ENCODE measurements at places on chromosomes 5 and 9.

- no peak for DNase-seq
Measured at GRCh38 chr9:8456344-8456743, 656.8 kb upstream of the DMAC1 start.

DNA sequence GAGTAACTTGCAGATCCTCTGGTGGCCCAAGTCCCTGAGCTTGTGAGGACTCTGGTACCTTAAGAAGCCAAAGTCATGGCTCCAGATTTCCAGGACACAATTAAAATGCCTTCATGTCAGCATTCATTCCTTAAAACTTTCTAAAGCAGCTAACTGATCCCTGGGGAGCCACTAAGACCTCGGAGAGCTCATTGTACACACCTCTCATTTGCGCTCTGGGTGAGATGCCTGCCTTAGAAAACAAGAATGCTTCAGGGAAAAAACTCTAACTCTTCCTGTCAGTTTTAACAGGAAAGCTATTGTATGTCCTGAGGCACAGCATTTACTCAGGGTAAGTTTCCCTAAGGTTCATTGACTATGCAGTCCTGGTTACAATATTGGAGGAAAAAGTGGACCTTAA is 285.0 kb downstream of the EFNA5 start:
- DNase-seq, result no peak

DNA sequence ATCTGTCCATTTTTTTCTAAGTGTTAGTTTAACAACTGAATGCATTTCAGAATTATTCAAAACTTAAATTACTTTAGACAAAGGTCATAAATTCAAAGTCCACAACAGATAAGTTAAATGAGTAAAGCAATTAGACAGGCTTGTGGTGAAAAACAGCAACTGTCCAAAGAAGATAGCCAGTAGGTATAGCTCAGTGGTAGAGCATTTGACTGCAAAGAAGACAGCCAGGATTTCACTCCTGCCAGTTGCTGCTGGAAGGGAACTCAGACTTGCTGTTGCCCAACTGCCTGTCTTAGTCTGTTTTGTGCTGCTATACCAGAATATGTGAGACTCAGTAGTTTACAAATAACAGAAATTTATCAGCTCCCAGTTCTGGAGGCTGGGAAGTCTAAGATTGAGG is 10.0 kb downstream of the FANCC start:
- no peak for DNase-seq

DNA sequence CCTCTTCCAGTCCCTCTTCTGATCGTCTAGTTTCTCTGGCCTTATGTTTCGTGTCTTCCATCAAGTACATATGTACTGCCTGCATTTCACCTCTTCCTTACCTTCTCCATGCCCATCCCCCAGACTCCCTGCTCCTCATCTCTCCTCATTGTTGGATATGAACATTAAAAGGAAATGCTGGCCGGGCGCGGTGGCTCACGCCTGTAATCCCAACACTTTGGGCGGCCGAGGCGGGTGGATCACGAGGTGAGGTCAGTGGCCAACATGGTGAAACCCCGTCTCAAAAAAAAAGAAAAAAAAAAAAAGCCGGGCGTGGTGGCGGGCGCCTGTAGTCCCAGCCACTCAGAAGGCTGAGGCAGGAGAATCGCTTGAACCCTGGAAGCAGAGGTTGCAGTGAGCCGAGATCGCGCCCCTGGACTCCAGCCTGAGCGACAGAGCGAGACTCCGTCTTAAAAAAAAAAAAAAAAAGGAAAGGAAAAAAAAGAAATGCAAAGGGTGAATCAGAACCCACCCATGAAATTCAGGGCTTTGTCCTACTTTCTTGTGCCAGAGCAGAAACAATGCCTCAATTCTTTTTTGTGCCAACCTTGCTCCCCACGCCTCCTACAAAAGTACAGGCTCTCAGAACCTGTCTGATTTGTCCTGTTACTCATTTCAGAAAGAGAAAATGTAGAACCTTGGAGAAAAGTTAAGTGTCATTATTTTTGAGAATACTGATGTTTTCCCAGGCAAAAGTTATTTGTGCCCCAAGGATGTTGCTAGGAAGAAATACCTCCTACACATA is 1.5 kb upstream of the ZFR start:
- DNase-seq, result no peak

DNA sequence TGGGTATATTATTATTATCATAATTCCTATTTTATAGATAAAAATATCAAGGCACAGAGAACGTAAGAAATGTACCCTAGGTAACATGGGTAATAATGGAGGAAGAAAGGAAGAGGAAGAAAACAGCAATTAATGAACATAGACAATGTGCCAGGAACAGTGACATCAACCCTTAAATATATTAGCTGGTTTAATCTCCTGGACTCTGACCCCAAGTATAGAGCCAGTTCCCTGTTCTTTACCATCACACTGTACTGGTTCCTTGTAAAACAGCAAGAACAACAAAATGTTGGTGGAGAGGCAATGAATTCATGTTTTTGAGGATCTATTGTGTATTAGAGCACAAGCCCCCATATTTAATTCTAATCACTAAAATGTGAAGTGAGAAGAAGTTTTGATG is 192.1 kb downstream of the SMC2 start:
- DNase-seq, result no peak

- DNase-seq, result no peak
Measured at GRCh38 chr9:96868709-96869108, 14.4 kb upstream of the ZNF782 start.

DNA sequence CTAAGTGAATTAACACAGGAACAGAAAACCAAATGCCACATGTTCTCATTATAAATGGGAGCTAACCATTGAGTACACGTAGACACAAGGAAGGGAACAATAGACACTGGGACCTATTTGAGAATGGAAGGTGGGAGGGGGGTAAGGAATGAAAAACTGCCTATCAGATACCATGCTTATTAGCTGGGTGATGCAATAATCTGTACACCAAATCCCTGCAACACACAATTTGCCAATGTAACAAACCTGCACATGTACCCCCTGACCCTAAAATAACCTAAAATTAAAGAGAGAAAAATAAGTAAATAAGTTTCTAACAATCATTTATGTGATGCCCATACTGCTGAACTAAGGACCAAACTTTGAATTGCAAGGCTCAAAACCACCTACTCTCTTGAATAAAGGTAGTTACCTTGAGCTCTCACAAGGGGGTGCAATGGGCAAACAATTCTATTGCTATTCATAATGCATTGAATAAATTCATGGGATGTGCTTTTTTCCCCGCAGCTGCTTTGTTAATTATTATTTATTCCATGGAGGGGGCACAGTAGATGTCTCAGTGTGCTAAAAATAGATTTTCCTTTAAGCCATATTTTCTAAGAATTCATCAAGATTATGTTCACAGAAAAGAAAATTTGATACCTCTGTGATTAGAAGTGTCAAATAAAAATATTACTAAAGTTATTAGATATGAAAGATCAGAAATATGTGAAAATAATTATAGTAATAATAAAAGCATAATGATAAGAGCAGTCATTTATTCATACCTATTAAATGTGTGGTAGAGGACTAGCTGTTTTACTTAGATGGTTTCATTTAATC is 76.2 kb upstream of the PTPN3 start:
- no peak for DNase-seq

GRCh38 chr9:136588663-136589464 is 43.0 kb upstream of the NOTCH1 start:
- DNase-seq, result no peak

GRCh38 chr5:140432916-140433315 is 31.3 kb downstream of the ANKHD1 start:
- DNase-seq, result no peak

DNA sequence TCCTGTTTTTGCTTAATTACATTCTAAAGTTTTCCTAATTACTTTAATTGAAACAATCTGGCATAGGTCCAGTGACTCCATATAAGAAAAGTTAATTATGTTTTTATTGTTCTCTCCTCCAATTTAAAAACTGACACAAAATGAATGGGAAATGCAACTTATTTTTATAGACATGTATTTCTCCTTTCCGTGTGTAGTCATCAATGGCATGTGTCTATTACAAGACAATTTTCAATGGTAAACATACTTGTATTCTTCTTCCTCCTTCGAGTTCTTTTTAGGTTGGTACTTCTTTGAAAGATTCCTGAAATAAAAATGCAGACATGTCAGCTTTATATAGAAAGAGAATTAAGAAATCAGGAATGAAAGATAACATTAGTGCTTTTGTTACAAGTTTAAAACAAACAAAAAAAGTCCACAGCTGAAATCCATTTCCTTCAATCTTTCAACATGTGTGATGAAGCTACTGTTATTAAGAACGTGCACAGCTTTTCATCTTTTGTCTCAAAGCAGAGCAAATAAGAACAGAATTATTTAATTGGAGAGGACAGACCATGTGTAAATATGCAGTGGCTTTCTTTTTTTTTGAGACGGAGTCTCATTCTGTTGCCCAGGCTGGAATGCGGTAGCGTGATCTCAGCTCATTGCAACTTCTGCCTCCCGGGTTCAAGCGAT is 63.8 kb downstream of the FNBP1 start:
- DNase-seq, result no peak

DNA sequence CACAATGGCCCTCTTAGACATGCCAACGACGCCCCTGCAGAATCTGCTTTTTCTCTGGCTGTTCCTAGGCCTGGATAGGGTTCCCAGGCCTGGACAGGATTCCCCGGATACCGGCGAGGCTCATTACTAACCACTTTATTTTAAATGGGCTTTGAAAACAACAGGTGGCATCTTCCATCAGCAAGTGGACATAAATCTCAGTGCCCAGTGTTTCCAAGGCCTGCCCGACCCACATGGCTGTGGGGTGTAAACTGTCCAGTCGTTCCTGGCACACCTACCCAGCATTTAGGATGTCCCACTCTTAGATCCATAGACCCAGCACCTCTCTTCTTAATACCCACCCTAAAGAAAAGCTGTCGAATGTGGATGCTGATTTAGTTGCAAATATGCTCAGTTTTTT is 896 bp downstream of the CMBL start:
- DNase-seq, result no peak

DNA sequence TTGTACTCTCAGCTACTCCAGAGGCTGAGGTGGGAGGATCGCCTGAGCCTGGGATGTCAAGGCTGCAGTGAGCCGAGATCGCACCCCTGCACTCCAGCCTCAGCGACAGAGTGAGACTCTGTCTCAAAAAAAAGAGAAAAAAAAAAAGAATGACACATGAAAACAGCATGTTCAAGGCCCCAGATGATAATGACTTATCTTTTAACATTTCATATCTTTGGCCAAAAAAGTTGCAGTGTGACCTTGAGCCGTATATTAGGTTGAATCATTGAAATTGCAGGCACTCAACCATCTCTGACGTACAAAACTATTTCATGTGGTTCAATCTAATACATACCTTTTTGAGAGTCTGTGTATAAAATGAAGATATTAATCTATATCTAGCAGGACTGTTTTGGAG is 79.1 kb upstream of the CPEB4 start:
- no peak for DNase-seq

DNA sequence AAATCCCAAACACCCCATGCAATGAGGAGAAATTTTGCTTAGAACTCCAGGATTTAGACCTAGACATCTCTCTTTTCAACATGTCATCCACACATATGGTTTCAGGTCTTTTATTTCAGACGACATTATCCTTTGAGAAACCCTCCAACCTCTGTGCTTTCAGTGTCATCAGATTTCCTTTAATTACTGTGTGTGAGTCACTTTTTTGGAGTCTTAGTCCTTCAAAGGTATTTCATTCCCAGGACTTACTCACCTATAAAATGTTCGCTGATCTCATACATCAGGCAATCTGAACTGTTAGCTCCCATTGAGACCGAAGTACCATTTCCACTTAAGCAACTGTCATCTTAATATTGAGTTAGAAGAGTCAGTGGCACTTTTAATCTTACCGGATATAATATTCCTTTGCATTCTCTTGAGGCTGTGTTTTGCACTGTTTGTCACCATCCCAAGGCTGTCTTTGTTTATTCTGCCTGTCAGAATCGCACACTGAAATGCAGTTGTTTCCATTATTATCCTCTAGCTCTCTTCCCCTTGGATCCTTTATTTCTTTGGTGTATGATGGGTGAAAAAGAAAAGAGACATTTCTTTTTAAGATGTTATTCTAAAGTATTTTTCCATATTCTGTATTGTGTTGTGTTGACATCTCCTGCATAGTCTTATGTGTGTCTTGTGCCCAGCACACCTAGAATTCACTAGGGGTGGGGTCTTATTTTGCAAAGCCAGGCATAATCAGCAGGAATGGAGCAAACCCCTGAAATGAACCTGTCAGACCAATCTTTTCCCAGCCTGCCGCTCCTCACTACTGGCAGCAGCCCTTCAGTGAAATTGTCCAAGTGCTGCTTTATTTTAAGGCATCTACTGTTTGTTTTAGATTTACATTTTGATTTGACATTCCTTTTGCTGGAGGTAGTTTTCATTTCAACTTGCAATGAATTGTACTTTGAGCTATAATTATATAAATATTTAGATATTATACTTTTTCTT is 155.4 kb downstream of the PAM start:
- no peak for DNase-seq

GRCh38 chr5:135534609-135535419 is 950 bp downstream of the NEUROG1 start:
- no peak for DNase-seq

- DNase-seq, result no peak
Measured at GRCh38 chr5:80146046-80146445, 109.8 kb downstream of the SERINC5 start.

GRCh38 chr5:90168399-90168798 is 241.2 kb downstream of the CETN3 start:
- DNase-seq, result no peak

GRCh38 chr9:109604131-109604530 is 106.0 kb upstream of the PTPN3 start:
- DNase-seq, result no peak

- DNase-seq, result no peak
Measured at GRCh38 chr5:82806513-82806912, 270.7 kb downstream of the TMEM167A start.

GRCh38 chr9:17555362-17556054 is 23.4 kb upstream of the SH3GL2 start:
- no peak for DNase-seq

GRCh38 chr5:116788851-116789403 is 214.3 kb upstream of the SEMA6A start:
- DNase-seq, result no peak

DNA sequence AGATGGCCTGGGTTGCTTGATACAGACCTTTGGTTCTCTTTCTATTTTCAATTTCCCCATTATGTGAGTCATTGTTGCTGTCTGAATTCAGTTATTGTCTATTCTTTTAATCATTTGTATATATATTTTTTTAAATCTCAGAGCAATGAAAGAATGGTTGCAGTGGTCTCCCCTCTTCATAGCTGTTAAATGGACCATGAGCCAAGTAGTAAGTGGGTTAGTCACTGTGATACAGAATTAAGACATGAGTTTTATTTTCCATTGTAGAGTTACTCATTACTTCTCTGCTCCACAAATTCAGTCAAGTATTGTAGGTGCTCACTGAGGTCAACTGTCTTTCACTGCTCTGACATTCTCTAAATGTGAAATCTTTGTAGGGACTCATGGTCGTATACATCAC is 174.6 kb upstream of the GRAMD2B start:
- DNase-seq, result no peak

DNA sequence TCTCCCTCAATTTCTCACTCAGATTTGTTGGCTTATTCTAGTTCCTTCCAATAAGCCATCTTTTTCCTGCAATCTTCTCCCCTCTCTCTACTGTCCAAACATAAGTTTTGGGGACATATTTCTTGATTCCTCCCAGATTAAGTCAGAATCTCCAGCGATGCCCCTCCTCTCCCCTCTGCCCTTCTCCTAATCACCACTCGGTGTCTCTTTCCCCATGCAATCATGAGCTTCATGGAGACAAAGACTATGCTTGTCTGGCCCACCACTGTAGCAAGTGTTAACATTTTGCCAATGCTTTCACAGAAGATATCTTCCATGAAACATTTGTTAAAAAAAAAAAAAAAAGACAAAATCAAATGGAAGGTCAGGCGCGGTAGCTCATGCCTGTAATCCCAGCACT is 42.4 kb downstream of the PDE6A start:
- no peak for DNase-seq

GRCh38 chr9:94084314-94084713 is at the start of gene PTPDC1:
PTPDC1 (plus strand) TSS chr9:94084464; CDS start chr9:94084531, 67 bp downstream.
- DNase-seq, result no peak

Measured in activated CD4-positive, CD25-positive, alpha-beta regulatory T cell treated with anti-CD3 and anti-CD28 coated beads, Interleukin-2, amount 50 U/mL, for 72 hours (primary cell).